ENCODE measurements at places on chromosomes 16 and 17.

DNA sequence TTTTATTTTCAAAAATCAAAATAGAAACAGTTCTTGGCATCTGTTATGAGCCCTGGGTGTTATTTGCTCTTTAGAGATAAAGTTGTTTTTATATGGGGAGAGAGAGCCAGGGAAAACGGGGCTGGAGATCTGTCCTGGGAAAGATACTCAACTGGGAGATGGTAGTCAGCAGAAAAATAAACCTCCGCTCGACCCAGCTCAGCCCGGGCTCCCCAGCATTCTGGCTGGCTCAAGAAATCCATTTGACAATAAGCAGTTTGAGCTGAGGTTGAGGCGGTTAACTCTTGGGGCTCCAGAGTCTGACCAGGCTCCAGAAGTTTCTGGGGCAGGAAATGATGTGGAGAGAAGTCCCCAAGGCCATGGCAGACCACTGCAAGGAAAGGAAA lies 151.9 kb downstream of the IRX5 start:
- no peak for DNase-seq

DNA sequence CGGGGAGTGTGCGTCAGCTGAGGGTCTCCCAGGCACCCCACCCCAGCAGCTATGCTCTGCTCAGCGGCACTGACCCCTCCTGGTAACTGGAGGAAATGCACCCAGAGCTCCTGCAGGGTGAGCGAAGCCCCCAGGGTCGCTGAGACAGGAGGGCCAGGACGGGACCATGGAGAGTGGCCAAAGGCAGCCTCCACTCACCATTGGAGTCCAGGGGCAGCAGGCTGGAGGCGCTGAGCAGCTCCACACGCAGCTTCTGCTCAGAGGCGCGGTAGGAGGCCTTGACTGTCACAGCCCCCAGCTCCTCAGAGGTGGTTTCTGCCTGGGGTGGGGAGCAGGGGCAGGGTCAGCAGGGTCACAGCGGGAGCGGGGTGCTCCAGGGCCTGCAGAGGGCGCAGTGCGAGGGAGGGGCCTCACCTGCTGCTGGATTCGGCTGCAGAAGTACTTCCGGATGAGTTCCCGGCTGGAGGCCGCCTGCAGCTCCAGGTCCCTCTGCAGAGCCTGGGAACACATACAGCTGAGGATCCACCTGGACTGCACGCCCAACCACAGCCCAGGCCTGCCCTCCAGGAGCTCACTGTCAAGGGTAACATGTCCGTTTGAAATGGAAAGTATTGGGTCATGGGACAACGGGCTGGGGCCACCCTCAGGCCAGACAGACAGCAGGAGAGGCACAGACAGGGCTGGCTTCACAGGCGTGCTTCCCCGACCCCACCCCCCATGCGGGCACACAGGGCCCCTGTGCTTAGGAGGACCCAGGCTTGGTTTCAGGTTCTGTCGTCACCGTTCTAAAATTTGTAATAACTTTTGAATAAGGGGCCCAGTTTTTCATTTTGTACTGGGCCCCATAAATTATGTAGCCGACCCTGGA lies 13.8 kb downstream of the UNC13D start:
- DNase-seq = no peak

- DNase-seq = no peak
Measured at GRCh38 chr16:1575578-1575977, 36.3 kb downstream of the IFT140 start.

DNA sequence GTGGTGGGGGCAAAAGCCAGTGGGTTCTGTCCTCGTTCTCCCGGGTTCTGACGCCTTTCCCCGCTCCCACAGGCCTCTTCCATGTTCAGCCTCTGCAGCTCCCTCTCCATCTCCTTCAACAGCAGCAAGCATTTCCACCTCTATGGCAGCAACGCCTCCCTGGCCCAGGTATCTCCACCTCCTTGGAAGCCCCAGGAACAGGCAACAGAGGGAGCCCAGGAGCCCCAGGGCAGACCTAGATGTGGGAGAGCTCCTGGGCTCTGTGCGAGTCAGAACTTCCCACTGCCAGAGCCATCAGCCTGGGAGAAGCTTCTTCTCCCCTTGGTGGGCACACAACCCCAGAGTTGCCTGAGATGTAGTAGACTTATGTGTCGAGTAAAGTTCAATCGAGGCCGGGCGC lies 7.8 kb downstream of the ZNF768 start:
- DNase-seq = no peak

DNA sequence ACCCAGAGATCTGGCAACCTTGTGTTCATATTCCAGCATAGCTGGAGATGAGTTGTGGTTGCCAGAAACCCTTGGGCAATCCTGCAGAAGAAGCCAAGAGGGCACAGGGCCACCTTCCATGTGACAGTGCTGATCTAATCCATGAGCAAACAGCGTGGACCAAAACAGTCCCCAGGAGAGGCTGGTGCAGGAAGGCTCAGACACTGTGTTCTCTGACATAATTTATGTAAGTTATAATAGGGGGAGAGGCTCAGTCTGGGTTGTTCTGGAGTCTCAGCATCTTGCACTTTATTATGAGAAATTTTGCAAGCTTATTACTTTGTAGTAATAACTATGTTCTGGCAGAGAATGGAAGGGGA lies 273.9 kb downstream of the HAPSTR1 start:
- DNase-seq = peak; percentile 96

- no peak for DNase-seq
Measured at GRCh38 chr17:66287911-66288310, 14.5 kb upstream of the PRKCA start.

DNA sequence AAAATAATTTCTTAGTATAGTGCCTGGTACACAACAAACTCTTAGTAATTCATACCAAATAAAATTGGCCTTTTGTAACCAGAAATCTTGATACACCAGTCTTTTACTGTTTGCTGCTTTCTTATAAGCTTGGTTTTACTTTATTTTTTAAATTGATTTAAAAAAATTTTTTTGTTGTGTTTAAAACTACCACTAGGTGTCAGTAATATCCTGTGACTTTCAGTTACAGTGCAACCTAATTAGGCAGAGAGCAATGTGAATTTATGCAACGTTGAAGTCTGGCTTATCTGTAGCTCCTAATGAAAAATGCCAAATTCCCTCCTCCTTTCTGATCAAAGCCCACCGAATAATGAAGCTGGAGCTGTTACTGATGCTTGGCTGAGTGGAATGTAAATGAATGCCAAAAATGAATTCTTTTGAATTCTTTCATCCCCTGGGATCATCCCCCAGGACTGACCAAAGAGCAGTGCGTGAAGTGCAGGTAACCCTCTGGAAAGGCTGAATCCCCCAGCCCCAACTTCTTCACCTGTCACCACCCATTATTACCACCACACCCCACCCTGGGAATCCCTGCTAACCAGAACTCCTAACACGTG lies 3.8 kb downstream of the ERCC4 start:
- no peak for DNase-seq

DNA sequence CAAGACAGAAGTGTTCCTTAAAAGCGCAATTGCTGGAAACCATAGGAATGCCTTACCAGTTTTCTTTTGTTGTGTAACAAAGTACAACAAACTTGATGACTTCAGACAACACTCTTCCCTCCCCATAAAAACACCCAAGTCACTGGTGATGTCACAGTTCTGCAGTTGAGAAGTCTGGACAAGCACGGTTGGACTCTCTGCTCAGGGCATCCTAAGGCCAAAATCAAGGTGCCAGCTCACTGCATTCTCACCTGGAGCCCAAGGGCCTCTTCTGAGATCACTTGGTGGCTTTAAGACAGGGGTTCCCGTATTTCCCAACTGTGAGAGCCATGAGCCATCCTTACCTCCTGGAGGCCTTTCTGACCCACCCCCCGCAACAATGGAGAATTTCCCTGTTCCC lies 45.6 kb upstream of the MEAK7 start:
- DNase-seq = no peak

DNA sequence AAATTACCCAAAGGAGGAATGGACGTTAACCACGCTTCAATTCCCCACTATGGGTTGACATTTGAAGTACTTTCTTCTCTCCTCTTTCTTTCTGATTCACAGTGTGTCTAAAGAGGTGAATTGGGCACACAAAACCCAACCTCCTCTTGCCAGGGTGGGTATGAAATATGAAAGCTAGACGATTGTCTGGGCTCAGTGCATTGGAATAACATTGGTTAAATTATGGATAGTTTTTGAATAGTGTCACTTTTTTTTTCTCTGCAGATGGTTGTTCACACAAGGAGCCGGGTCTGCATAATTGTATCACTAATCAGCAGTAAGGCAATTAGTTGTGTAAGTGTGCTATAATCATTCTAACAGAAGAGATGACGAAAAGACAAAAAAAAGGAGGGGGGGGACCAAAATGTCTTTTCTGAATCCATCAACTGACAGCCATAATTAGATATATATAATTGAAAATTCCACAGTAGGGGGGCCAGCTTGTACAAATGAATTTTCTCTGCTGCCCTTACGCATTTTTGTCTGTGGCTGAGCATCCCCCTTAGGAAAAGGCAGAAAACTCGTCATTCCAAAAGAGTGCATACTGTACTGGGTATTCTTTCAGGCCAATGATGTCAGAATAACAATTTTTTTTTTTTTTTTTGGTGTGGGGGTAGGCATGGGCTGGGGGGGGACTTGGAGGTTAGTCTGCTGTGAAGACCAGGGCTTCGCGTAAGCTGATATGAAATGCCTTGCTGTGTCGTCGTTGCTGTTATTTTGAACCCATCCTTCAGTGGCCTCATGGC lies 307.5 kb upstream of the SALL1 start:
- DNase-seq = no peak

DNA sequence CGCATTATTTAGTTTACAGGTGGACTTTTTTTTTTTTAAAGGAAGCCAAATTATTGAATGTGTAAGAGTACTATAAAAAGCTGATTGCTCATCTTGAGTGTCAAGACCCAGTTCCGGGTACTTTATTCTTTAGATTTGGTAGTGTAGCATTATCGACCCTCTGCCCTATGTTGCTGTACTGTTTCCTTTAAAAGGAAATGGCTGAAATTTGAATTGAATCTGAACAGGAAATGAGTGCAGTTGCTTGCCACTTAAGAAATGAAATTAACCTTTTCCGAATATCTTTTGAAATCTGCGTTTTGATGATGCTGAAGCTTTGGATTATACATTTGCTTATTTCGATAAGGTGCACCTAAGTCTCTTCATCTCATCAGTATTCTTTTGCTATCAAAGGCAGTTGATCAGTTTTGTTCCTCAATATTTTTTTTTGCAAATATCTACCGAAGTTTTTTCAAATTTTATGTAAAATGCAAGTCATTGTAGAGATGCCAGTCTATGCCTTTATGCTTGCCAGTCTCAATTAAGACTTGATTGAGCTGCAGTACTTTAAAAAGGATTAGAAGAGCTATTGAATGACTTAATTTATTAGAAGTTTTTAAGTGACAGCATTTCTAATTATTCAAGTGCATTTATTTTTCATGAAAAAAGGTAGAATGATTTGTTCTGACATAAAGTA lies 1.8 kb downstream of the GGNBP2 start:
- no peak for DNase-seq

GRCh38 chr16:74771656-74772315 lies 2.8 kb downstream of the FA2H start:
- no peak for DNase-seq

GRCh38 chr17:67863624-67864247 lies 38.4 kb downstream of the BPTF start:
- no peak for DNase-seq

DNA sequence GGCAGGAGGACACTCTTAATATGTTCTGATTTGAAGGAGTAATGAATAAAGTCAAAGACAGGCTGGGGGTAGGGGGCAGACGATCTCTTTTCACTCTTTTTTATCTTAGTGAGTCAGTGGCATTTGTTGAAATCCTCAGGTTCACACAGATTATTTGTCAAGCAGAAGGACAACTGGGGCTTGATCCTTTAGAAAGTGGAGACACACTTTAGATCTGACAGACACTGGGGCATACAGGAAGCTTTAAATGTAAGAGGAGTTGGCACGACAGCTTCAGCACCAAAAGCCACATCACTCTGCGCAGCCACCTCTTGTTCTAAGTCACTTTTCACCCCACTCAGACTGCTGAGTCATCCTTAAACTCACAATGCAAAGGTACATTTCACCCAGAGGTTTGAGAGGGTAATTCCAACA lies 121.5 kb downstream of the STXBP4 start:
- DNase-seq = no peak

- no peak for DNase-seq
Measured at GRCh38 chr16:87127061-87127765, 190.0 kb downstream of the C16orf95 start.

- no peak for DNase-seq
Measured at GRCh38 chr16:89187032-89187769, 13.1 kb downstream of the SLC22A31 start.

DNA sequence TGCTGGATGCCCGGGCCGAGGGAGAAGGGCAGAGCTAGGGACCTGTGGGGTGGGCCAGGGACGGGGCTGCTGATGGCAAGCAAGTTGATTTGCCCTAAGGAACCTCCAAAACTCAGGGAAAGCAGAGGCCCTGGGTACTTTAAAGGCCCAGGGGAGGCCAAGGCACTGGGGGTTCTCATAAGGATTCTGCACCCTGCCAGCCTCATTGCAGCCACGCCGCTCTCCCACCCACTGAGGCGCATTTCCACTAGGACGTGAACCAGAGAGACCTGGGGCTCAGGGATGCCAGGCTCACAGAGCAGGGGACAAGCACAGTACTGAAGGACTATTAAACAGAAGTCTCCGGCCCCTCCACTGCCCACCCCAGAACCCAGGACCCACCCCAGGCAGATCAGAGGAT lies 39.4 kb upstream of the RBFOX3 start:
- peak; percentile 22 for DNase-seq

GRCh38 chr17:9170336-9170735 lies 149.0 kb downstream of the NTN1 start:
- peak; percentile 69 for DNase-seq

DNA sequence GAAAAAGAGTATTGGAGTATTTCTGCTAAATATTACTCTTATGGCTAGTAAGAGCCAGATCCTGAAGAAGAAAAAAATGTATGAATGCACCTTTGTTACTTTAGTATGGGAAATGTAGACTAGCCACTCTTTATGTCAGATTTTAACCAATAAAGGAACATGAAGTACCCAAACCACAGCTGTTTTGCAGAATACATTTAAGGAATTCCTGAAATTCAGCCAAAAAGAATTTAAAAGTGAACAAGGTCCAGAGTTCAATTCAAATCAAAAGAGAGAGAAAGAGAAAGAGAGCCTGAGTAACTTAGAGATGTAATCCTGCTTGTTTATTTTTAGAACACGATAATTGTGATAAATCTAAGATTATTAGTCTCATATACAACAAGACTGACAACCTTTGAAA lies 1.2 kb downstream of the KCNJ16 start:
- DNase-seq = no peak
